Type B pancreatic cell (in vitro differentiated cells): ENCODE measurements at places on chromosomes 4 and X.

GRCh38 chr4:17332478-17332877 lies 179.4 kb downstream of the QDPR start:
- DNase-seq = no peak

GRCh38 chrX:28981952-28982351 lies 394.7 kb downstream of the IL1RAPL1 start:
- DNase-seq = no peak

GRCh38 chrX:150455215-150455608 lies 92.1 kb downstream of the MAMLD1 start:
- no peak for DNase-seq

DNA sequence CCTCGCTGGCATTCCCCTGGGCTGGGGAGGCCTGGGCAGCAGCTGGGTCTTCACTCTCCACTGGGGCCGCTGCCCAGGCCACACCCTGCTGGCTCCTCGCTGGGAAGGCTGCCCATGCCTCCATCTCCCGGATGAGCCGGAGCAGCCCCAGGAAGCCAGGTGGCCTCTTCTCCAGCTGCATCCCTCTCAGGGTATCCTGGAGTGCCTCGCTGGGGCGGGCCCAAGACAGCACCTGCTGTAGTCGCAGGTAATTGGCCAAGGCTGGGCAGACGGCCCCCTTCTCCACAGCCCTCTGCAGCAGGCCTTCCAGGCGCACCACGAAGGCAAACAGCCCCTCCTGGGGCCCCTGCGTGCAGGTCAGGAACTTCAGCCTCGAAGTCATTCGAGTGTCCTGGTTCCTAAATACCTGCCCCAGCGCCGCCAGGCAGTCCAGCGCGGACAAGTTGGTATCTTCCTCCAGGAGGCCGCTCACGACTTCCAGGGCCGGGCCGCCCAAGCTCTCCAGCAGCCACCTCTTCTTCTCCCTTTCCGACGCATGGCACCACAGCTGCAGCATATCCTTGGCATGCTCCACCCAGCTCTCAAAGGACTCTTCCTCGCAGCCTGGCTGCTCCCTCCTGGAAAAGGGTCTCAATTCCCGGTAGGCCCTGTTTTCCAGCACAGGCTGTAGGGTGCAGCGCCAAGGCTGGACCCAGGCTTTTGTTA lies 3.7 kb downstream of the PNMA6E start:
- no peak for DNase-seq

DNA sequence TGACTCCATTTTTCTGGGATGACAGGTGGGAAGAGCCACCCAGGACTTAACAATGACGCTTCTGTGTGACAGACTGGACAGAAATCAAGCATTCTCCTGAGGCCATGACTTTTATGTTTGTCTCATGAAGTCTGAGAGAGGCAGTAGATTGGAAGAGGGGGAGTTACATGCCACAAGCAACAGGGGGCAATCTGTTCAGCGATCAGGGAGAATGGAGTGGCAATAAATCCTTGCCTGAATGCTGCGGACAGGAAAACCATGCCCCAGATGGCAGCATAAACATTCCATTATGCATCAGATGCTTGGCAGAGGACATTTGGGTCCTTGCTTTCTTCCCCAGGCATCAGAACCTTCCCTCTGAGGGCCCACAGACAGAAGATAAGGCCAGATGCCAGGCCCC lies 312.4 kb upstream of the DIPK2B start:
- no peak for DNase-seq

DNA sequence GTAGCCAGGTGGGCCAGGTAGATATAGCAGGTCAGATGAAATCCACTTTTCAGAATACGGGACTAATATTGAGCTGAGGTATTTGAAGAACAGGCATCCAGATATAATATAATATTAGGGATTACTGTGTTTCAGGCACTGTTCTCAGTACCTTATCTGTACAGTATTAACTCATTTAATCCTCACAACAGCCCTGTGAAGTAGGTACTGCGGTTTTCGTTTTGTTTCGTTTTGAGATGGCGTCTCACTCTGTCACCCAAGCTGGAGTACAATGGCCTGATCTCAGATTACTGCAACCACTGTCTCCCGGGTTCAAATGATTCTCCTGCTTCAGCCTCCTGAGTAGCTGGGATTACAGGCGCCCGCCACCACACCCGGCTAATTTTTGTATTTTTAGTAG lies 129.6 kb downstream of the IL1RAPL2 start:
- no peak for DNase-seq
